CD4-positive, alpha-beta T cell treated with Interleukin-21 for 1 hour (primary cell): ENCODE measurements at places on chromosomes 4 and X.

- no peak for DNase-seq
Measured at GRCh38 chrX:32525234-32525633, 686.1 kb downstream of the DMD start.

DNA sequence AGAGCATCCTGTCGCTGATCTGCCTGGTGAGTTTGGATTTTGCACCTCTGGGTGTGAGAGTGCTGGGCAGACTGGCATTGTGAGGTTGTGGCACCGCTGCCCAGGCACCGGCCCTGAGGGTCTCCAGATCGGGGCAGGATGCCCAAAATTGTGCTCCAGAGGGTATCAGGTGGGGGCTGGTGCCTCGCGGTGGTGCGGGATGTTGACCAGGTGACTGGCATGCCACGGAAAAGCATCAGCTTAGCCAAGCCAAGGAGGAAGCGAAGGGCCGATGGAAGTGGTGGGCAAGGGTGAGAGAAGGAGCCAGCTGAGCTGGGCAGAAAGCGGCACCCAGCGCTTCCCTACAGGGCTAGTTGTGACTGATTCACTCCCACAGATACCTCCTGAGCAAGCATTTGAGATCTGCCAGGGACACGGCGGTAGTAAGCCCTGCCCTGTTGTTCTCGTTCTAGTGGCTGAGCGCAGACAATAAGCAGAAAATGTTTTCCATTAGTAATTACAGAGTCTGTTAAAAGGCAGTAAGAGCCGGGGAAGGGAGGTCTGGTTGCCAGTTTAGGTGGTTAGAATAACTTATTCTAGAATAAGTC, 809 bp downstream of the ZFP92 start:
- DNase-seq: no peak

DNA sequence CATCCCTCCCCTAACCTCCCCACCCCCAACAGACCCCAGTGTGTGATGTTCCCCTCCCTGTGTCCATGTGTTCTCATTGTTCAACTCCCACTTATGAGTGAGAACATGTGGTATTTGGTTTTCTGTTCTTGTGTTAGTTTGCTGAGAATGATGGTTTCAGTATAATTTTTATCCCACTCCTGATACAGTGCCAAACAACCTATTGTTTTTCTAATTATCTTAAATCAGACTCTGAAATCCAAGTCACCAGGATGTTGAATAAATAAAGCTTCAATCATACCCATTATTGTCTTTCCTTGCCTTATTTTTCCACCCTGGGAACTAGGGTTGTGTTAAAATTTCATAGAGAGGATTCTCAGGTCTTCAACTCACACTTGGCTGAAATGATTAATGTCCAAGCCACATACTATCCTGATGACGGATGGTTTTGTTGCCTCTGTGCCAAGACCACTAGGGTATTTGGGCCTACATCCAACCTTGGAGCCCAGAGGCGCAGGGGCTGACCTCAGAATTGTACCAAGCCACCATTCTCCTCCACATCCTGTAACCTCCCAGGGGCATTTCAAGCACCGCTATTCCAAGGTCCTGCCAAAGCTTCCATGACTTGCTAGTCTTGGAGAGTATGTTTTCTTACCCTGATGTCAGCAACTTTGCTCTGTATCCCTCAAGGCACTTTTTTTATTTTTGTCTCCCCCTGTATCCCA, 332.4 kb downstream of the ARHGAP24 start:
- no peak for DNase-seq

DNA sequence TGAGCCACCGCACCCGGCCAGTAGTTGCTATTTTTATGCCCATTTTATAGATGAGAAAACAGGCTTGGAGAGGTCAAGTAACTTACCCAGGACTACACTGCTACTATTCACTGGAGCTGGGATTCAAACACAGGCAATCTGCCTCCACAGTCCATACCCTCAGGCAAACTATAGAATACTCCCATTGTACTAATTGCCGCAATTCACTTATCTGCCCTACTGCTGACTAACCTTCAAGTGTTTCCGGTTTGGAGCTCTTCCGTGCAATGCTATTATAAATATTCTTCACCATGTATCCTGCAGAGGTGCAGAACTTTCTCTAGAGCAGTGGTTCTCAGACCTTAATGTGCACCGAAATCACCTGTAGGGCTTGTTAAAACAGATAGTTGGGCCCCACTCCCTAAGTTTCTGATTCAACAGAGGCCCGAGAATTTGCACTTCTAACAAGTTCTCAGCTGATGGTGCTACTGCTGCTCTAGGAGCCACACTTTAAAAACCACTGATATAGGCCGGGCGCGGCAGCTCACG, 1.9 kb upstream of the G3BP2 start:
- DNase-seq: no peak

DNA sequence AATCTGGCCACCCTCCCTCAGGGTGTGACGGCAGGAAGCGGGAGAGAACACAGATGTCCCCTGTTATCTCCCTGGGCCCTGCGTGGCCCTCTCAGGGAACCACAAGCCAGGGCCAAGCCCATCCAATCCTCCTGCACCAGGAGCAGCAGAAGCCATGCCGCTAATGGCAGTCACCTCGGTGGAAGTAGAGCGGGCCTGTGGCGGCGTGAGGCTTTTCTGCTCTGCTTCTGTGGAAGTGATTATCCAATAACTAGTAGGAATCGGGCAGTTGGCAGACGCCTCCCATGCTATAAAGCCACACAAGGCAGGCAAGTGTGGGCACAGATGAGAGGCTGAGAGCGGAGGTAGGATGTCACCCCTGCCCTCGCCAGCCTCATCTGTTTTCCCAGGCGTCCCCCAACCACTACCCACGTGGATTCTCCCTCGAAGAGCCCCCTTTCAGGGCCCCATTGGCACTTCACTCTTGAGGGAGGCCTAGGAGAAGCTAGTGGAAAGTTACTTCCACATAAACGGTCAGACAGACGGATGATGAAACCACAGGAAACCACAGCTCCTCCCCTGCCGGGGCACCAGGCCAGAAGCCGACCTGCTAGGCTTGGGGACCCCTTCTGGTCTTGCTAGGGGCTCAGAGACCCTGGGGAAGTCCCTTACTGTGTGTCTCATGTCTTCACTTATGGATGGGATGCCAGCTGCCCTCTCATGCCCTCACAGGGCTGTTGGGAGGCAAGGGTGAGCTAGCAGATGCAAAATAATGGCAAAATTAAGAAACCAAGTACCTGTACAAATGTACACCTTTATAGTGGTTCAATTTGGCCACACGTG, 18.8 kb upstream of the TMSB4X start:
- DNase-seq: peak; percentile 78

GRCh38 chr4:74237425-74237966, 70.8 kb upstream of the EPGN start:
- no peak for DNase-seq

DNA sequence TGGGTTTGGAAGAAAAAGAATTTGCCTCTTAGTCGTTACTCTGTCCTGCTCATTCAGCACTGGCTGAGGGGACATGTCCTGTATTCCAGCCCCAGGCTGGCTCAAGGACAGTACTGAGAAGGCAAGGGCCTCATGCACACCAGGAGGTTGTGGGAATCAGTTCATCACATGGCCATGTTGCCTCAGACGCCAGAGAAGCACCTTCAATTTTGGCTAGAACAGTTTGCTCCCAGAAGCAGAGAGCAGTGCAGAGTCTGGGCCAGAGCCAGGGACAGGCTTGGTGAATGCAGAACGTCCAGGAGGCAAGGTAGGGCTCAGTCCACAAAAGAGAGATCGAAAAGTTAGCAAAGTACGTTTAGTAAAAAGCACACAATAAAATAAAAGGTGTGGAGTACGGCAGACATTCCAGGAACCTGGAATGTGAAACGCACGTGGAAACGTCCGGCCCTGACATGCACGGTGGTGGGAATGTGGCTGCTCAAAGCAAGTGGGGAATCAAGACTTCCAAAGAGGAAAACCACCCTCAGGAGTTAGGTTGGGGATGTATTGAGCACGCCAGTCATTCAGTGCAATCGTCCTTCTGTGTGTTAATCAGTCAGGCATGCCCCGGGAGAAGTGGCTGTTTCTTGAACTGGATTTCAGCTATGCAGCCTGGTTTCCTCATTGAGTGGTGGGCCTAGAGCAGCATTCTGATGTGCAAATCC, 1.2 kb upstream of the SLC2A9 start:
- DNase-seq: no peak

GRCh38 chr4:120724656-120725055, 197.9 kb downstream of the PRDM5 start:
- DNase-seq: no peak

DNA sequence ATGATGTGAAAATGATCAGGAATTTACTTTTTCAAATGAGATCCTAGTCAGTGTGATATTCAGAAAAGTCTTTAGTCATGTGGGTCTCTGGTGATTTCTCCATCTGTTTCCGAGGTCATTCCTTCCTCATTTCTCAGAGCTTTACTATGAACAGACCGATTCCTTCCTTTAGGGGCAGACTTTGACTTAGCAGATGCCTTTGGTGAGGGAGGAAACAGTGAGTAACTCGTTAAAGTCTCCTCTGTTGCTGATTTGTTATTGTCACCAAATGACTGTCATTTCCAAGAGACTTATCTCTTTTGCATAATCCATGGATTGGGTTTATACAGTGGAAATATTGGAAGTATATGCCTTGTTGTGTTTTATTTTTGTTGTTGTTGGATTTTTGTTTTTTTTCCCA, 76.2 kb upstream of the CD99 start:
- DNase-seq: no peak

GRCh38 chrX:154049209-154050112, 29.8 kb upstream of the IRAK1 start:
- DNase-seq: no peak

DNA sequence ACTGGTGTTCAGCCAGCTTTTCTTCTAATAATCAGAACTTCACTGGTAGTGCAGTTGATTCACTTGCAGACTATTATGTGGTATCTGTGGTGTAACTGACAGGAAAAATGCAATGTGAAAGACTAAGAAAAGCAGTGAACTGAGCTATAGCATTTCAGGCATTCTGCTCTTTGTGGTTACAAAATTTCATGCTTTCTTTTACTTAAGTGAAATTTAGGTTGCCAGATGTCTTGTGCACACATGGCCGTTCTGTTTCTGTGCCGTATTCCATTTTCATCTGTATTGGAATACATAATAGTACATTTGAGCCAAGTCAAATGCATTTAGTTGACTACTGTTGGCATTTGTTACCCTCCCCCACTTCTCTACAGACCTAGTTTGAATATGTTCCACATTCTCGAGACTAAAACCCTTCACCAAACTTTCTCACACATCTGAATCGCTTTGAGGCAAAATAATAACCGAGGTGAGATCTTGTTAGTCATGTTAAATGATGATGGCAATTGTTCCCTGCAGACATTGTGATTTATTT, 8.2 kb downstream of the RTL3 start:
- peak; percentile 15 for DNase-seq

DNA sequence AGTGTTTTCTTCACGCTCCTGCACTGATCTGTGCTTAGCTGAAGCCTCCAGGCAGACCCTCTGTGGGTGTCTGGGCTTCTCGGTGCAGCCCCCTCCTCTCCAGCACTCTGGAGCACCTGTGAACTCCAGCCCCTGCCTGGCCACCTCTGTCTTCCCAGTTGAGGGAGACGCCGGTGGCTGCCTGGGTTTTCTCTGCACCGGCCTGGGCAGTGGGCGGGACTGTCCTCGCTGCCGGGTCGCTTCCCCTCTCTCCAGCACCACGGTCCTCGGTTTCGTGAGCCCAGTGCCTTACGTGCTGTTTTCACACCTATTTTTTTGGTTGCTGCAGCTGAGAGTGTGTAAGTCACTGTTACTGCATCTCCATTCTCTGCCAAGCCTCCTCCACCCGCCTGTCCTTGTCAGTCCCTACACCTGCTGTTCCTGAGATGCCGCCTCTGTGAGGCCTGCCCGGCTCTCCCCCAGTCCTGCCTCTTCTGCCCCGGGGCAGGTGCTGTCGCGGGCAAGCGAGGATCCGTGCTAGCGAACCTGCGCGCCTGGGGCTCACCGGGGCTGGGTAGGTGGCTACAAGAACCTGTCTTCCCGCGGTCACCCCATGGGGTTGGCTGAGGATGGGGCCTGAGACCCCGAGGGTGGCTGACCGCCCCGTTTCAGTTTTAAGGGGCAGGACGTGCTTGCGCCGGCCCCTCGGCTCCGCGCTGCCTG, 2.4 kb upstream of the FGFRL1 start:
- DNase-seq: peak; percentile 43

DNA sequence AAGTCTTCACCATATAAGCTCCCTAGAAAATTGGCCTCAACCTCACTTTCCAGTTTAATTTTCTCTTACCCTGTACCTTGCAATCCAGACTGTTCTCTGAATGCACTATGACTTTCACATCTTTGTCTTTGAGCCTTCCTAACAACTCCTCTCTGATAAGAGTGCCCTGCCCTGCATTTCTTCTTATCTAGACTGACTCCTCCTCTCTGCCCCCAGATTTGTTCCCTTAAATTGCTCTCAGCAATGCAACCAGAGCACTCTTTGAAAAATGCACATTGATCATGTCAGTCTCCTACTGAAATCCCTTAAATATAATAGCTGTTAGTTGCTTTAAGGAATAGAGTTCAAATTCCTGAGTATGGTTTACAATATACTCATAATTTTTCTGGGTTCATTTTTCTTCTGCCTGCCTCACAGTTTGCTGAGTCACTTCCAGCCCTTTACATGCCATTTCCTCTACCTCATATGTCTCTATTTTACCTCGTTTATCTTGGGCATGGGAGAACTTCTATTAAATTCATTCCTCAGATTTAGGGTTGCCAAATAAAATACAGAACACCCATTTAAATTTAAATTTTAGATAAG, 582.7 kb upstream of the AADAT start:
- DNase-seq: no peak

DNA sequence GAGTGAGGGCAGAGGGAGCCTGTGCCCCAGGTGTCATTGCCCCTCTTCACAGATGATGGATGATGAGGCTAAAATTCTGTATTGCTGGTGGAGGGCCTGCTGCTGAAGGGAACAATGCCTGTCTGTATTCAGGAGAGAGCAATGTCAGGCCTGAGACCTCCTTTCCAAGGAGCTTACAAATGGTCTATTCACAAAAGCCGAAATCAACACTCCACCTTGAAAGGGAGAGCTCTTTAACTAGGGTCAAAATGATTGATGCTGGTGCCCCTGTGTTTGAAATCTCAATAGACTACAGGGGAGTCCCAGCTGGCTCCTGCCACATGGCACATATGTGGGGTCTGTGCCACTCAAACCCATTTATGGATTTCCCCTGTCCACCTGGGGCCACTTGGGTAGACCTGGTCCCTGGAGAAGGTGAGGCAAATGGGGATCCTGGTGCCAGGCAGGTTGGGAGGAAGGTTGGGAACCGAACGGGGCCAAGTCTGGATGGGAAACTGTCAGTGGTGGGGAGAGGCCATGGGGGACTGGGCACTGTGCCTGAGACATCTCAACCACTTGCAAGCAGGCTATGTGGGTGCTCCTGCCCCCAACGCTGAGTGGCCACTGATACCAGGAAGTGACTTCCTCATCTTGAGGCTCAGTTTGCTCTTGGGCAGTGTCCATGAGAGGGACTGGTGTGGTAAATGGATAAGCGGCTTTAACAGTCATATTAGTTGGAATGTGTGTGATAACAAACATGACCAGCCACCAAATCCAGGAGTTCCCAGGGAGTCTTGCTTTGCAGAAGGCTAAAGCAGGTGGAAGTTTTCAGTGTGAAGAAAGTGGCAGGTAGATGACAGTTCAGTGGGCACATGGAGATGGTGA, 223.8 kb upstream of the PSAPL1 start:
- DNase-seq: no peak

DNA sequence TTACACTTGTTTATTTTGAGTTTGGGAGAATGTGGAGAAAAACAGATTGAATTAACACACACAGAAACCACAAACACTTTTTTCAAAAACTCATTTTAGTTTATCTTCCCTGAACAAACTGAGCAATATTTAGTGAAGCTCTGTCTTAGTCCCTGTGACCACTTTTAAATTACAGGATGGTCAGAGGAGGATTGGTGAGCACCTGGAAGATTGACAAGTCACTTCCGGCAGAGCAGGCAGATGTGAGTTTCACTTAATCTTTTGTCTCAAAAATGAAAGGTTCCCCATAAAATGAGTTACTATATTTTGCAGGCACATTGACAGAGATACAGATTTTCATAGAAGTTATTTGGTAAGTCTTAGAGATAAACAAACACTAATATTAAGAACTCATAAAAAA, 970.1 kb downstream of the ADGRL3 start:
- DNase-seq: no peak
